Suppressor macrophage treated with lipopolysaccharide for 1 hour (primary cell): ENCODE measurements at places on chromosomes 11 and 22.

DNA sequence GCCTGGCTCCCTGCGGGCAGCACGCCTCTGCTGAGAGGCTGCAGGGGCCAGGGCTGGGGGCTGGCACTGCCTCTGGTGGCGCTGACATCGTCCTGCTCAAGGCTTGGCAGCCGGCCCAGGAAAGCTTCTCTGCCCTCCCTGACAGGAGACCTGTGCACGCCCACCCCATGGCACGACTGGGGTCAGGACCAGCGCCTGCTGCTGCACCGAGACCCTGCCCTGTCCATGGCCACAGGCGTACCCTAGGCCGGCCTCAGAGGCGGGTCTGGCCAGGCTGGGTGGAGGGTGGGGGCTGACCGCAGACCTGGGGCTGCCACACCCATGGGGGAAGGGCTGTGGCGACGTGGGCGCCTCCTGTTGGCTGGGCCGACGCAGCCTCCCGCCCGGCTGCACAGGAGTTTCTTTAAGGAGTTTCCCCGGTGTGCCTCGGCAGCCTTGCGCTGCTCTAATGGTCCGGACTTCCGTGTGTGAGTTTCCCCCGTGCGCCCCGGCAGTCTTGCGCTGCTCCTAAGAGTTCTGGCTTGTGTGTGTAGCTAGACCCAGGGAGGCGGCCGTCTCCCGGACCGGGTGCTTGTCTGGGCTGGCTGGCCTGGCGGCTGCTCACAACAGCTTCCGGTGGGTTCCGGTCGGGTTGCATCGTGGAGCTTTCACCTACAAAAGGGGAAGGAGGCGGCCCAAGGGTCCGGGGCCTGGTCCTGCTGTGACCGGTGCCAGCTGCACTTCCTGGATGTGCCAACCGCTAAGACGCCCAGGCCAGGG lies 4.6 kb downstream of the TRABD start:
- peak; percentile 86 for DNase-seq

DNA sequence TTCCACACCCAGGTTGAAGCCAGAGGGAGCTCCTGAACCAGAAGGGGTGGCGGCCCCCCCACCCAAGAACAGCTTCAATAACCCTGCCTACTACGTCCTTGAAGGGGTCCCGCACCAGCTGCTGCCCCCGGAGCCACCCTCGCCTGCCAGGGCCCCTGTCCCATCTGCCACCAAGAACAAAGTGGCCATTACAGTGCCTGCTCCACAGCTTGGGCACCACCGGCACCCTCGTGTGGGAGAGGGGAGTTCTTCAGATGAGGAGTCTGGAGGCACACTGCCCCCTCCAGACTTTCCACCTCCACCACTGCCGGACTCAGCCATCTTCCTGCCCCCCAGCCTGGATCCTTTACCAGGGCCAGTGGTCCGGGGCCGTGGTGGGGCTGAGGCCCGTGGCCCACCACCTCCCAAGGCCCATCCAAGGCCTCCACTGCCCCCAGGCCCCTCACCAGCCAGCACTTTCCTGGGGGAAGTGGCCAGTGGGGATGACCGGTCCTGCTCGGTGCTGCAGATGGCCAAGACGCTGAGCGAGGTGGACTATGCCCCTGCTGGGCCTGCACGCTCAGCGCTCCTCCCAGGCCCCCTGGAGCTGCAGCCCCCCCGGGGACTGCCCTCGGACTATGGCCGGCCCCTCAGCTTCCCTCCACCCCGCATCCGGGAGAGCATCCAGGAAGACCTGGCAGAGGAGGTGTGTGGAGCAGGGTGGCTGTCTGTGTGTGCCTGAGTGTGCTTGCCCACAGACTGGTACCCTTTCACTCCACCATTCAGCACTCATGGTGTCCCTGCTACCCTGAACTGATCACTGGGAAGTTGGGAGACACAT lies 6.7 kb downstream of the PHOX2A start:
- no peak for DNase-seq

DNA sequence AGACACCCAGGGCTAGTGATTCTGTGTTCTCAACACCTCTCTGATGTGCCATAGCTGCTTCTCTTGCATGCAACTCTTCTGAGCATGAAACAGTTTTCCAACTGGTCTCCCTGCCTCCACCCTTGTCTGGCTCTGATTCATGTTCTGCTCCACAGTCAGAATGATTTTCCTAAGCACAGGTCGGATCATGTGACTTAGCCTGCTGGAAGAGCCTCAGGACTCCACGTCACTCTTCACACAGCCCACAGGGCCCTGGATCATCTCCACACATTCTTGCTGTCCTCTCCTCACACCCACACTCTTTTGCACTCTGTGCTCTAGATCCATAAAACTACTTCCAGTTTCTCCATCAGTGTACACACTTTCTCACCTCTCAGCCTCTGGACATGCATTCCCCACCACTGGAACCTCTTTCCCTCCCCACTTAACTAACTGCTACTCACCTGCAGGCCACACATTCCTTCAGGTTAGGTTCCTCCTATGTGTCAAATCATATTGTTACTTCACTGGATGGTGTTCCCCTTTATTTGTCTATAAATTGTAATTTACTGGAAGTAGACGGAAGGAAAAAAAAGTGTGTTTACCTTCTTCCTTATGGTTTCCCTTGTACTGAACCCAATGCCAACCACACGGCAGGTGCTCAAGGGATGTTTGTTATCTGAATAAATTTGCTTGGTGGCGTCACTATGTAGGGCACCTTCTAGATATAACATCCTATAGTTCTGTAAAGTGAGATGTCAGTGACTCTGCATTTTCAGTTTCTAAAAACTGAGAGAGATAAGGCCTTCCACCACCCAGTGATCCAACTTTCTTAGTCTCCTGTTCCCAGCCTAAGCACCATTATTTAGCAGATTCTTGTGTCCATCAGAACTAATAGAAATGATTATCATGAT lies 133.7 kb downstream of the ETS1 start:
- no peak for DNase-seq

DNA sequence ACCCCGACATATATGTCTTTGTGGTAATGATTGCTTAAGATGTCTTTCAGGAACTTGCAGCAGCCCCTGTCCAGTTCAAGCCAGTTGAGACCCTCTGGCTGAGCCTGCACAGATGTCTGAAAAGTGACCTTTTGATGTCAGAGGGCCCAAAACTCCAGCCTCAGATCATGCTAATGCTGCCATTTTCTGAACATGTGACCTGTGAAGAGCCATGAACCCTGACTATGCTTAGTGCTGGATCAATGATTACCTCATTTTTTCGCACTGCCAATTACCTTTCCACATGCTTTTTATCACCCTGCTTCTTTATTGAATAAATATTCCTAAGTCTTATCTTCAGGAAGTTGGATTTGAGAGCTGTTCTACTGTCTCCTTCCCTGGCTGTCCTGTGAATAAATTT lies 6.9 kb upstream of the CYP2R1 start:
- DNase-seq = no peak

- peak; percentile 26 for DNase-seq
Observed at GRCh38 chr11:44351006-44351660, 41.2 kb upstream of the ALX4 start.

DNA sequence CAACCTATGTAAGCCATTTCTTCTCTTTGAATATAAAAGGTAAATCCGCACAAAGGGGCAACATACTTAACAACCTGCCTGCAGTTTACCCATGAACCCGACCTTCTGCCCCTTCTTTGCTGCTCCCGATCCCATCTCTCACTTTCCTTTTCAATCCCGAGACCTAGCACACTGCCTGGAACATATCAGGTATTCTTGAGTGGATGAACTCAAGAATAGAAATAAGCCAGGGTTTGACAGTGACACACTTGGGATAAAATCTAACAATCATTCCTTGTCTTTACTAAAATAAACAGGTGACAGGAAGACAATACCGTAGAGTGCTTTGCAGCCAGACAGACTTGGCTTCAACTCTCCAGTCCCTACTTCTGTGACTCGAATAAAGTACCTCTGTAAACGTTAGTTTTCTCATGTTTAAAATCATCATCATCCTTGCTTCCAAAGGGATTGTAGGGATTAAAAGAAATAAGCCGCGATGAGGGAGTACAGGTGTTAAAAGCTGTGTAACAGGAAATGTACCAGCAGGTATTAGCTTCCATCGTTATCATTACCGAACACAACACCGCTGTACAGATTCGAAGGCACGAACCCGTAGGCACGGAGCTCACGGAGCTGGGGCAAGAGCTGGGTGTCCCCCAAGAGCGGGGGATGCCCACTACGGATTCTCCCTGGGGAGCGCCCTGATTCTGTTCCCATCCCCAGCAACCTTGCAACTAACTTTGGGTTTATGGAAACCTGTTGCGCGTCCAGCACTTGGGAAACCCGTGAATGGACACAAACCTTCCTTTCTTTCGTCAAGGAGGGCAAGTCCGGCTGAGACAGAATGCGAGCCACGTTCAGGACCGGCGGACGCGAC lies 720 bp downstream of the UFD1 start:
- DNase-seq = peak; percentile 40

GRCh38 chr11:2265396-2265795 lies 5.0 kb downstream of the ASCL2 start:
- DNase-seq = peak; percentile 96

GRCh38 chr11:9315078-9315688 lies 790 bp upstream of the TMEM41B start:
- DNase-seq = no peak

GRCh38 chr11:126415128-126415527 lies 59.6 kb downstream of the ST3GAL4 start:
- no peak for DNase-seq

- no peak for DNase-seq
Observed at GRCh38 chr11:61754534-61755482, 2.4 kb downstream of the MYRF start.

GRCh38 chr11:33258631-33259205 lies 1.5 kb downstream of the HIPK3 start:
- no peak for DNase-seq

DNA sequence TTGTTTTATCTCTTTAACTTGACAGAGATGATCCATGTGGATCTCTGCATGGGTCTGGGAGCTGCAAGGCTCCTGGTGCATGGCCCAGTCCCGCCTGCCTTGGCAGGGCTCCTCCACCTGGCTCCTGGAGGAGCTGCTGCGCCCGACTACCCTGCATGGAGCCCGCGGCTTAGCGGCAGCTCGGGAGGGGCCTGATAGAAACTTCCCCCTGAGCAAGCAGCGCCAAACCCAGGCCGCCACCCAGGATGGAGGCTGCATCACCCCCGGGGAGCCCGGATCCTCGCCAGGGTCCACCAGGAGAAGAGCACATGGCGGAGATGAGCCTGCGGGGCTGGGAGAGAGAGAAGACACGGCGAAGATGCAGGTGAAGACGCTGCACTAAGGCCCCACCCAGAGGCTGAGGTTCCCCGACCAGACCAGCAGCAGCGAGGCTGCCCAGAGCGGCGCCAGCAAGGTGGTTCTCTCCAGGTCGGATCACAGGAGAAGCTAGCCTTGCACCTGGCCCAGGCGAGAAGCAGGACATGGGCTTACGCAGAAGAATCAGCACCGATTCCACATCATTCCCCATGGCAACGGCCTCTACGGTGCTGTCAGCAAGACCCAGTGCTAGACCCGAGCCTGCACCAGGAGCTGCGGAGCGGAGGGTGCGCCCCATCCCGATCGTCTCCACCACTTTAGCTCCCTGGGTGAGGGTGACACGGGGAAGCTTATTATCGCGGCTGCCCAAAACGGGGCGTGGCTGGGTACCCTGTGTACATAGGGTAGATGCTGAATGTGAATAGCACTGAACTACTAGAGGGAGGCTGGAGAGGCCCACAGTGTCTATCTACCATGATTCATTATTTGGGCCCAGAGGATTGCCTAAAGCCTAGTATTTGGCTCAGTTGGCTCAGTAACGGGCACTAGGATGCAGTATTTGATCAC lies 41.3 kb upstream of the VPREB1 start:
- no peak for DNase-seq

DNA sequence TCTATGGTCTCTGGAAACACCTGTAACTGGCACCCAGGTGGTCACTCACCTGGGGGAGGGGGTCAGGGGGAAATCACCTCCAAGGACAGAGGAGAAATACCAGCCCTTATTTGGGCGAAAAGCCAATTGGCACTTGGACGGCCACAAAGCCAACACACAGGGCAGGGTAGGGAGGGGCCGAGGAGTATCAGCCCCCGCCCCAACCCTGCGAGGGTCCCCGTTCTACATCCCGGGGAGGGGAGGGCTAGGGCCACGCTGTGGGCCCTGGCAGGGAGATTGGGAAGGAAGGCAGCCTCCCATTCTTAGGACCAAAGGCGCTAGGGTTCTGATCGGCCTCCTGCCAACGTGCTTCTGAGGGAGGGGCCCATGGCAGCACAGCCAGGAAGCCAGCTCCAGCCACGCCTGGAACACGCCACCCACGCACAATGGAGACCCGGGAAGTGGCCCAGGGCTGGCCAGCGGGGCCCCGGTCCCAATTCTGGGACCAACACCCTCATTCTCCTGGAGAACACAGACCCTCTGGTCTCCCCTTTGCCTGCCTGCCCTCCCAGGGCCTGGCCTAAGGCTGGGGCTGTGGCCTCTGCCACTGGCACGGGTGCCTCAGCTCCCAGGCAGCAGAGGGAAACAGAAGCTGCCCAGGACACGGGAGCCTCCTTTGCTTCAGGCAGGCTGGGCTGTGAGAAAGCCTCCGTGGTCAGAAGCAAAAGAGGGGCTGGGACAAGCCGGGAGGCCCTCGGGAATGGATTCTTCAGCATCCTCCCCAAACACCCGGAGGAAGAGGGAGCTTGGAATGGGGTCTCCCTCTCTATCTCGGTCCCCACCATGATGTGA lies 7.4 kb downstream of the CBX6 start:
- DNase-seq = no peak

DNA sequence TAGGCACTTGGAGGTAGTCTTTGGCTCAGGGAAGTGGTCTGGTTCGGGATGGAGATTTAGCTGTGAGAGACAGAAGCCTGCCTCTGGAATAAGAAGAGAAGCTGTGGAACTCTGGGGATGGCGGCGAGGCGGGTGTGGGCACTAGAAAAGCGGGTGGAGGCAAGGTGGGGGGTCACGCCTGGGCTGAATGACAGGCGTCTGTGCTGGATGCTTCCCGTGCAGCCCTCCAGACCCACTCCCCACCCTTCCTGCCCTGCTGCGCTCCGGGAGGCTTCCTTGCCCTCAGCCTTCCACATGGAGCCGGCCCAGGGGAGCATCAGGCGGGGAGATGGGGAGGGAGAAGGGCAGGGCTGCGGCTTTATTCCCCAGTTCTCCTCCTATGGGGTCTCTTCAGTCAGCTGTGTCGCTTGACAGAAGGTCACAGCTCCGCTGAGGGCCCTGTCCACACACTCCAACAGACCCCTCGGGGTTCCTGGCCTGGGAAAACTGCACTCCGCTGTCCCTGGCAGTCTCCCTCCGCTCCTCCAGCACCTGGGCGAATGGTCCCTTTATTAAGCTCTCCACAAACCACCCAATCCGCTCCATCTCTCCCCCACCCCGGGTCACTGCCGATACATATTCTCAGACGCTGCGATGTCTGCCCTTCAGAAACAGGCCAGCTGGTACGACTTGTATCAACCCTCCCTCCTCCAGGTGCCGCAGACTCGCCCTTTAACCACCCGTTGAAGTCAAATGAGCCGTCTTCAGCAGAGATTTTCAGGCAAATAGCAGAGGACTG lies 6.2 kb downstream of the DNAJB13 start:
- DNase-seq = no peak
